ENCODE measurements at places on chromosomes 11 and 22.

GRCh38 chr11:12675951-12676711 lies 1.9 kb downstream of the TEAD1 start:
- DNase-seq = no peak

DNA sequence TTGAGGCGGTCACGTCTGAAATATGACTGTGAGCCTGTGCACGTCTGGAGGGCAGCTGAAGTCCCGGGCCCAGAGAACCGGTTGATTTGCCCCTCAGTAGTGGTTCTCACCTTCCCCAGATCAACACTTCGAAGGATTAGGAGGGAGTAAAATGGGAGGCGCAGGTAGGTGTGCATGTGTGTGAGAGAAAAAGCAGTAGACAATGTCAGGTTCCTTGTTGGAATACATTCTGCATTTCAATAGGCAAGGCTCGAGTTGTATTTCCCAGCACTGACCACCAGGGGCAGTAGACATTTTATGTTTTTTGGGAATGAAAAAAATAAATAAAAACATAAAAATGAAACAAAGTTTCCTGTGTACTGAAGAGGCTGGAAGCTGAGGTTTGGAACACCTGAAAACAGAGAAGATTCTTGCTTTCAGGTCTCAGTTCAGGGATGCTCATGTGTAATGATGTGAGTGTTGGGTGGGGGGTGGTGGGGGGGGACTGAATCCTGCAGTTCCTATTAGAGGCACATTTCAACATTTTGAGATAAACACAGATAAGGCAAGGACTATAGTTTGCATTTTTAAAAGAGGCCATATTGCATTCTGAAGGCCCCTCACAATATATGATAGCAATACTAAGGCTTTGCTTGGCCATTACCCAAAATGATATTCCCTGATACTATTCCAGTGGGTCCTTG lies 333.9 kb downstream of the CADM1 start:
- no peak for DNase-seq

GRCh38 chr11:88114486-88115045 lies 60.7 kb downstream of the RAB38 start:
- no peak for DNase-seq

DNA sequence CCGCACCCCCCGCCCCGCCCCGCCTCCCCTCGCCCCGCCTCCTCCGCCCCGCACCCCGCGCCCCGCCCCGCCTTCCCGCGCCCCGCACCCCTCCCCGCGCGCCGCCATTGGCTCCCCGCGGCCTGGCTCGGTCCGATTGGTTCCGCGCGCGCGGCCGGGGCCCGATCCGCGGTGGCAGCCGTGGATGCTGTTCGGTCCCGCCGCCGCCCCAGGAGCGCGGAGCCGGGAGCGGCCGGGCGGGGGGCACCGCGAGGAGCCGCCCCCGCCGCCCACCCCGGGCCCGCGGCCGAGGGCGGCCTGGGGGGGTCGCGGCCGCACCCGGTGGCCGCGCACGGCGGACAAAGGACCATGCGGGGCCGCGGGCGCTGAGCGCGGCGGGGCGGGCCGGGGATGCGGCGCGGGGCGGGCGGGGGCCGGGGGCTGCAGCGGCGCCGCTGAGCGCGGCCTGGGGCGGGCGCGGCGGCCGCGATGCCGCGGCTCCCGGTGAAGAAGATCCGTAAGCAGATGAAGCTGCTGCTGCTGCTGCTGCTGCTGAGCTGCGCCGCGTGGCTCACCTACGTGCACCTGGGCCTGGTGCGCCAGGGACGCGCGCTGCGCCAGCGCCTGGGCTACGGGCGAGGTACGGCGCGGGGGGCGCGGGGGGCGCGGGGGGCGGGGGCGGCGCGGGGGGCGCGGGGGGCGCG lies at the start of gene B4GALNT4:
Gene B4GALNT4, plus strand, starts transcription at position 164 of the 683 bp plus-strand sequence. Its CDS starts 305 bp downstream, at position 469.
- no peak for DNase-seq

- DNase-seq = no peak
Observed at GRCh38 chr22:32660292-32660691, 141.2 kb upstream of the TIMP3 start.

DNA sequence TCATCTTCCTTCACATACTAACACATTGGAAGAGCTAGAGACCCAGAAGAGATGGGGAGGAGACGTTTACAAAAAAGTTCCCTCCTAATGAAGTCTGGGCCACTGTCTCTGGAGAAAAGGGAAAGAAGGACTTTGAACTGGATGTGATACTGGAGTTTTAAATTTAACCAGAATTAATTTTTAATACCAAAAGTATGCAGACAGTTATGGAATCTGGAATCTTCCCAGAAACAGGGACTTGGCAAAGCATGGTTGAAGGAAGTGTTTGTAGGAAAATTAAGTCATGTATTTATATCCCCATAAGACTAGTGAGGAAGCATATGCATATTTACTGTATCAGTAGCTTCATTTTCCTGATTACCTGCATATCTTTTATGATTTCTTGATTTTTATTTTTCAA lies 215.5 kb downstream of the TTC28 start:
- DNase-seq = no peak
